ENCODE measurements at places on chromosomes 3 and 15.
A peak's percentile ranks its signal among the peaks of the same experiment; 100 is the strongest.

DNA sequence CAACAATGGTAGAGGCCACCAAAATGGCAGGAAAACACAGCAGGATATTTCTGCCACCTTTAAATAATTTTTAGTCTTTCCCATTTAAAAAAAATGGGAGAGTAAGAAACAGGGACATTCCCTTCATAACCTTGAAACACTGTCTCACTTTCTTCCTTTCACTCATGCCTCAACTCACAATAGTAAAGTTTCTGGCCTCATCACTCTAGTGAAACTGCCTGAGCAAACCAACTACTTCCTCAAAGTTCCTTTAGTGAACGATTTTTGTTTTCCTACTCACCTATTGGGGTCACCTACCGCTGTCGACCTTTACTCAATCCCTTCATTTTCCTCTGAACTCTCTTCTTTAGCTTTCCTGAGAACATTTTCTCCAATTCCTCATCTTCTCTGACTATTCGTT, 33.0 kb downstream of the SHC4 start:
- no peak for DNase-seq

DNA sequence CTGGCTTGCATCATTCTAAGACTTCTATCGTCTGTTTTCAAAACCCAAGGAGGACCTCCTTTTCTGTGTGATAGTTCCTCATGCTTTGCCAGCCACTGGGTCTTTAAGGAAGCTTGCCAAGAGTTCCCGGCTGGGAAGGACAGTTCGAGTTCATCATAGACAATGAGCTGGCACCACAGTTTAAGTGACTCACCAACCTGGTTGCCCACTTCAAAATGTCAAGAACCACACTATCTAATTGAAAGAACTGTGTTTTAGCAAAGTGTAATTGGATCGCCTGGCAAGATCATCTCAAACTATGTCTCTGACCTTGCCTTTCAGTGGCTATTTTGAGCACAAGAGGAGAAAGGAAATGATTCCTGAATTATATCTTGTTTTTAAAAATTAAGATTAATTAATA, 27.9 kb downstream of the SOX2 start:
- DNase-seq = no peak

- DNase-seq = no peak
Measured at GRCh38 chr15:93348711-93349545, 259.9 kb upstream of the RGMA start.

GRCh38 chr3:11956781-11957180, 47.4 kb upstream of the SYN2 start:
- no peak for DNase-seq

DNA sequence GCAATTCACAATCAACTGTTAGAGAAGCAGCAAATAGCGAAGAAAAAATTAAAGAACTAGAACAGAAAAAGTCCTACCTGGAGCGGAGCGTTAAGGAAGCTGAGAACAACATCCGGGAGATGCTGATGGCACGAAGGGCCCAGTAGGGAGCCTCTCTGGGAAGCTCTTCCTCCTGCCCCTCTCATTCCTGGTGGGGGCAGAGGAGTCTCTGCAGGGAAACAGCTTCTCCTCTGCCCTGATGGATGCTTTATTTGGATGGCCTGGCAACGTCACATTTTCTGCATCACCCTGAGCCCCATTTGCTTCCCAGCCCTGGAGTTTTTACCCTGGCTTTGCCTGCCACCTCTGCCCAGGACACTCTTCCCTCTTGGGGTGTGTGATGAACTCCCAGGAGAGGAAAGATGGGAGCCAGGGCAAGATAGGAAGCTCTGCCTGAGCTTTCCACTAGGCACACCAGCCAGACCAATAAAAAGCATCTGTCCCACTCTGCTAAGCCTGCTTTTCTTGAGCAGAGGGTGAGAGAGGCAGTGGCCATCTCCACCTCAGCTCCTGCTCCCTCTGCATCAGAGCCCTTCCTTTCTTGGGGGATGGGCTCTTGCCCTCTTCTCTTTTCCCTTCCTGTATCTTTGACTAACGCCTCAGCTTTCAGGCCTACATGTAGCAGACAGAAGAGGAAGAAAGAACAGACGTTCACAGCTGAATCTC, 39.4 kb downstream of the PPARG start:
- no peak for DNase-seq

GRCh38 chr3:138118612-138119422, 3.4 kb upstream of the DZIP1L start:
- DNase-seq = peak; percentile 24

GRCh38 chr3:168863561-168863960, 767.8 kb upstream of the GOLIM4 start:
- no peak for DNase-seq

DNA sequence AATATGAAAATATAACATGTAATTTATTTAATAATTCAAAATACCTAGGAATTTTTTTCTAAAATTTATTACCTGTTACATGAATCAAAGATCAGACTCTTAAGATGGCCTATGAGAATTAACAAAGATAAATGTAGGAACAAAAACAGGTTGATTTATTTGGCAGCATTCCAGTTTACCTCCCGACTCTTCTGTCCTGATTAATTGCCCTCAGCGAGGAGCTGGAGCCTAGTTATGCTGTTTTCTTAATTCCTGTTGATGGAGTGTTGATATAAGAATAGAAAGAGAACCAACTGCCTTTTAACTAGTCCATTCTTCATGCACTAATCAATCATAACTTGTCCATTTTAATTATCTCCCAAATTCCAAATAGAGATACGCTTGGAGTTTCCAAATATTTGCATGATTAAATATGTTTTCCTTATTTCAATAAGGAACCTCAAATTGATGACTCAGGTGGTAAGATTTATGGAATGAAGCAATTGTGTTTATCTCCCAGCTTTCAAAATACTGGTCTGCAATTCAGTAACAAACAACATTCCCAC, 10.6 kb upstream of the CPB1 start:
- no peak for DNase-seq

DNA sequence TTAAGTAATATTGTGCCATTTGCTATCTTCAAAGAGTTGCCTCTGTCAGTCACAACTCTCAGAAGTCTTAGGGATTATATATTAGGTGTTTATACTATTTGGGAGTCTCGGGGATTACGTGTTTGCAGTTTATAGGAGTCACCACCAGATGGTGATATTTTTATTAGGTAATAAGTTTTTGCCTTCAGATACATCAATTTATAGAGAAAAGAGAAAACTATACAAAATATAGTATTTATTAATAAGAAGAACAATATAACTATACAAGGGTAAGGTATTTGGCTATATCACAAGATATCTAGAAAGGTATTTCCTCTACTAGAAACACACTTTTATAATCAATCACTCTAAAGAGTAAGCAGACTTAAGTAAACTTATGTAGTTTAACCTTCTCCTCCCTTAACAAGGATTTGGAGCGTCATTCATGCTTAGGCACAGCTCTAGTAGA, 10.7 kb upstream of the DHX36 start:
- DNase-seq = no peak

- DNase-seq = no peak
Measured at GRCh38 chr15:25795061-25795460, 68.1 kb downstream of the ATP10A start.

DNA sequence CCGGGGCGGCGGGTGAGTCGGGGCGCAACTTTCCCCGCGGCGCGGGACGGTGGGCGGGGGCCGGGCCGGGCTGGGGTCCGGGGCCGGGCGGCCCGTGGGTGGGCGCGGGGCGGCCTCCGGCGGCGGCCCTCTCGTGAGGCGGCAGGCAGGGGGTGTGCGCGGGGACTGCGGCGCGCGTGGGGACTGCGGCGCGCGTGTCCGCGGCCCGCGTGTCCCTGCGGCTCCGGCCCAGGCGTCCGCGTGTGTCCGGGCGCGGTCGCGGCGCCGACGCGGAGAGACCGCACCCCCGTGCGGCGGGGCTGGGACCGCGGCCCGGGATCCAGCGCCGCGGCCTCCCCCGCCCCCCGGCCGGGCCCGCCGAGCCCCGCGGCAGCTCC, 349 bp downstream of the PLXNA1 start:
- DNase-seq = no peak

DNA sequence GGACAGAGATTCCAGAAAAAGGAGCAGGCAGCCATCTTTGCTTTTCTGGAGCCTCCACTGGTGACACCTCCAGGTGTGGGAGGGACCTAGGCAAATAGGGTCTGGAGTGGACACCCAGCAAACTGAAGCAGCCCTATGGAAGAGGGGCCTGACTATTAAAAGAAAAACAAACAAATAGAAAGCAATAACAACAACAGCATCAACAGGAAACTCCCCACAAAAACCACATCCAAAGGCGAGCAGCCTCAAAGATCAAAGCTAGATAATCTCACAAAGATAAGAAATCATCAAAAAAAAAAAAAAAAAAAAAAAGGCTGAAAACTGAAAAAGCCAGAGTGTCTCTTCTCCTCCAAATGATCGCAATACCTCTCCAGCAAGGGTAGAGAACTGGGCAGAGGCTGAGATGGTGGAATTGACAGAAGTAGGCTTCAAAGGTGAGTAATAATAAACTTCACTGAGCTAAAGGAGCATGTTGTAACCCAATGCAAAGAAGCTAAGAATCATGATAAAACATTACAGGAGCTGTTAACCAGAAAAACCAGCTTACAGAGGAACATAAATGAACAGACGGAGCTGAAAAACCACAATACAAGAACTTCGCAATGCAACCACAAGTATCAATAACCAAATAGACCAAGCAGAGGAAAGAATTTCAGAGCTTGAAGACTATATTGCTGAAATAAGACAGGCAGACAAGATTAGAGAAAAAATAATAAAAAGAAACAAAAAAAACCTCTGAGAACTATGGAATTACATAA, 225.4 kb downstream of the CTNNB1 start:
- no peak for DNase-seq

DNA sequence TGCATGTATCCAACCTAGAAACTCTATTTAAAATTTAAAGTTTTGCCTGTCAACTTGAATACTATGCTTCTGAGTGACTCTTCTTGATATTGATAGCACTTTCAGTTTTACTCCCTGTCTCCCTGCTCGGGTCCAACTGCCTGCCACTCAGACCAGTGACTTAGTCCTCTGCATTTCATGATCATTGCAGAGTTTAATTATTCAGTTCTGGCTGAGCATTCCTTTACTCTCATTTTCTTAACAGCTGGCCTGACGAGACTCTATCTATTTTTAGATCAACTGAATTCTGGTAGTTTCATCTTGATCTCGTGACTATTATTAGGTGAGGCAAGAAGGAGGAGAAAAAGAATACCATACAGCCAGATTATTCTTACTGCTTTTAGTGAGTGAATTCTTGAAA, 617.4 kb downstream of the SI start:
- no peak for DNase-seq

DNA sequence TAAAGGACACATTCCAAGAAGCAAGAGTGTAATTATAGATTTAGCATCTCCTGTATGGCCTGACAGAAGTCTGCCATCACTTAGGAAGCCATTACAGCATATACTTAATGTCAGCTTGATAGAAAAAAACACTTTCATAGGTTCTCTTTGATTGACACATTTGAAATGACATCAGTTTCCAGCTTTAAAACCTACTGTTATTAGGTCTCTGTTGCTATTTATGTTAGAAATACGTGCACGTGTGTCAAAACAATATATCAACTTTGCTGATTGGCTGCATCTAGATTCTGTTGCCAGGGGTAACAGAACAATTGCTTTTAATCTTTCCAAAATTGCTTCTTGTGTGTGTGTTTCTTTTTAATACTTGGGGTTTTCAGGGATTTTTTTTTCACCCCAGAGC, 389.3 kb upstream of the ATP11B start:
- DNase-seq = no peak

GRCh38 chr15:59994888-59995557, 9.1 kb upstream of the FOXB1 start:
- no peak for DNase-seq

GRCh38 chr3:140375002-140375401, 302.9 kb upstream of the TRIM42 start:
- no peak for DNase-seq

DNA sequence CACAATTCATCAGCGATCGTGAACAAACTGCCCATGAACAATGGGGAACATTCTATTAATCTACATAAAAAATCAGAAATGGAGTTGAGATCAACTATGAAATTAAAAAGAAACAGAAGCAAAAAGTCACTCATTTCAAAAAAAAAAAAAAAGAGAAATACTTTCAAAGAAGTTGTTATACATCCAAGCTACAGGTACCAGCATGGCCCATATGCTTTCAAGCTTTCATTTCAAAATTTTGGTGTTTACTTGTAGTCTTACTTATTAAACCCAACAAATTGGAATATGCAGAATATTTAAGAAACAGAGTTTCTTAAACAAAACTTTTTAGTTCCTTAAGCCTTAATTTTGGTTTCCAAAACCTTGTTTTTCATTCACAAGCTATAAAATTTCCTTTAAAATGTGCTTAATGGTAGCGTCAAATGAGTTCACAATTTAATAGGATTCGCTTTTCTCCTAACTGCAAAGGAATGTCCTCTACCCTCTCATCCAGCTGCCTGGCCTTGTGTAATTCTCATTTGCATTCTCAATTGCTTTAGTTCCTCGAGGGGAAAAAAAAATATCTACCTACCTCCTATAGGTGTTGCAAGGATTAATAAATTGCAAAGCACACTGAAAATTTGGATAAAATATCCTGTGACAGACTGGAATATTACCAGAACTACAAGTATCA, 565.2 kb downstream of the ROBO1 start:
- no peak for DNase-seq

- peak; percentile 69 for DNase-seq
Measured at GRCh38 chr15:86555939-86556338, 476.3 kb downstream of the AGBL1 start.

DNA sequence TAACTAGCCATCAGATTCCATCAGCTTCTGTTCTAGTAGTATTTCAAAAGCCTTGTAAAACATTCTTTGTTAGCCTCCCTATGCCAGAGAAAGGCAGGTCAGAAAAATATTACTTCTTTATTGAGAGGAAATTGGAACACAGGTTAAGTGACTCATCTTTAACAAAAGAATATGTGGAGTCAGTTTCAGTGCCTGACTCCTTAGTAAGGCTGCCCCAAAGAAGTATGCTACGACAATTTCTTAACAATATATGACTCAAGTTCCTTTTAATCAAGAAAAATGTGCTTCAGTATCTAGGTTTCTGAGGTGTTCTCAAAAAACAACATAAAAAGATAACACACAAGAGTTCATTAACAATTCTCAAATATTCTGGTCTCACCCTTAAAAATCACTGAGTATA, 139.2 kb downstream of the VPS13C start:
- DNase-seq = no peak

- no peak for DNase-seq
Measured at GRCh38 chr15:87537295-87537694, 719.2 kb downstream of the NTRK3 start.

DNA sequence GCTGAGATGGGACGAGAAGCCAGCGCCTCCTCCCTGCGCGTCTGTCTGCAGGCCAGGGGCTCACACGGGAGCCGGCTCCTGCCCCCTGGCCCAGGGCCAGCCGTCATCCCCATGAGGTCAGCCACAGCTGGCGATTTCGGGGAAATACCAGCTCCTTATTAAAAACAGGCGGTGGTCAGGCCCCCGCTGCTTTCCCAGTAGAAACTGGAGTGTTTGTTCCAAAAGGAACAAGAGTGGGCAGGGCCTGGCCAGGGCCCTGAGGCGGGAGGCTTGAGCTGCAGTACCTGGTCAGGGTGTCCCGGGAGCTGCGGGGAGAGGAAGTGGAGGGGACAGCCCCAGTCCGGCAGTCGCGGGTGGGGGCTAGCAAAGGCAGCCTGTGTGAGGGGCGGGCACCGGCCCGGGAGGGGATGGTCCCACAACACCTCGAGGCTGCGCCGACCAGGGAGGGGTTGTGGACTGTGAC, 17.8 kb downstream of the MYL3 start:
- no peak for DNase-seq

GRCh38 chr3:178131801-178132200, 404.4 kb upstream of the KCNMB2 start:
- DNase-seq = no peak

GRCh38 chr3:32392536-32393302, 1.1 kb downstream of the CMTM7 start:
- DNase-seq = no peak
